Naive thymus-derived CD4-positive, alpha-beta T cell (primary cell): ENCODE measurements at places on chromosomes 13 and 19. TPM values are rescaled to one million over a fixed set of nuclear protein-coding genes. Genes with fewer than 3 reads are reported as not detected.

The IGSF23 gene
- polyA plus RNA-seq: not detected

The SPC24 gene
- polyA plus RNA-seq: 0.33 TPM

The FDX2 gene
- 18.3 TPM for polyA plus RNA-seq

The USHBP1 gene
- polyA plus RNA-seq: 0.61 TPM

The LRRC8E gene
- 0.53 TPM for polyA plus RNA-seq

The ZNF835 gene
- 1.9 TPM for polyA plus RNA-seq

The ACP5 gene
- 21.5 TPM for polyA plus RNA-seq

The CD22 gene
- 1.1 TPM for polyA plus RNA-seq

The DACT3 gene
- polyA plus RNA-seq: not detected

The COX7A1 gene
- polyA plus RNA-seq: not detected

The GPC6 gene
- not detected for polyA plus RNA-seq

The VSTM2B gene
- polyA plus RNA-seq: not detected

The ZNF345 gene
- polyA plus RNA-seq: 11.8 TPM

The AKT2 gene
- 22.5 TPM for polyA plus RNA-seq

The ZNF550 gene
- polyA plus RNA-seq: 17.7 TPM

The ZNF560 gene
- polyA plus RNA-seq: not detected

The TTC9B gene
- not detected for polyA plus RNA-seq

The WDR87 gene
- polyA plus RNA-seq: not detected

The DIAPH3 gene
- polyA plus RNA-seq: not detected

The CD209 gene
- polyA plus RNA-seq: not detected

The TBCB gene
- polyA plus RNA-seq: 153 TPM

The PSPN gene
- polyA plus RNA-seq: 0.91 TPM

The LTBP4 gene
- polyA plus RNA-seq: 21.8 TPM

The PGLYRP1 gene
- polyA plus RNA-seq: not detected
